ENCODE measurements at places on chromosomes 6 and 20.

GRCh38 chr6:87182940-87183339 is 27.6 kb downstream of the ZNF292 start:
- DNase-seq: no peak

- DNase-seq: no peak
Observed at GRCh38 chr6:6584310-6585002, 4.1 kb upstream of the LY86 start.

- DNase-seq: no peak
Observed at GRCh38 chr6:163668061-163668426, 253.5 kb downstream of the QKI start.

GRCh38 chr6:166342349-166343149 is at the start of gene SFT2D1:
Gene SFT2D1, minus strand, starts transcription at chr6:166342545. Its CDS starts 64 bp downstream, at chr6:166342481.
- DNase-seq: peak; percentile 67

DNA sequence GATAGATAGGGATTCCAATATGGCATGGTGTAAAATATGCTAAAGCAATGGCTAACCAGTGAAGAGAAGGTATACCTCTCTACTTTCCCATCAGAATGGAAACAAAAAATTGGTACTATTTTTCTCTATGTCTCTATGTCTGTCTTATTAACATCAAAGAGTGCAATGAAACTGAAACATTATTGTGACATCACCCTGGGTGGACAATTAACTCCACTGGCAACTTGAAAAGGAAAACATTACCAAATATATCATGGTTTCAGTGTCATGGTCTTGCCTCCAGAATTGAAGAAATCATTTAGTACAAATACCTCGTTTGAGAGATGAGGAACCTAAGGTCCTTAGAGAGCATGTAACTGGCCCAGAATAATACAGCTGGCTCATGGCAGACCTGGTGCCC is 1132.5 kb upstream of the MAP3K7 start:
- DNase-seq: no peak

GRCh38 chr6:65259059-65259458 is 448.0 kb downstream of the EYS start:
- no peak for DNase-seq

GRCh38 chr20:13068336-13068735 is 59.6 kb downstream of the SPTLC3 start:
- no peak for DNase-seq

DNA sequence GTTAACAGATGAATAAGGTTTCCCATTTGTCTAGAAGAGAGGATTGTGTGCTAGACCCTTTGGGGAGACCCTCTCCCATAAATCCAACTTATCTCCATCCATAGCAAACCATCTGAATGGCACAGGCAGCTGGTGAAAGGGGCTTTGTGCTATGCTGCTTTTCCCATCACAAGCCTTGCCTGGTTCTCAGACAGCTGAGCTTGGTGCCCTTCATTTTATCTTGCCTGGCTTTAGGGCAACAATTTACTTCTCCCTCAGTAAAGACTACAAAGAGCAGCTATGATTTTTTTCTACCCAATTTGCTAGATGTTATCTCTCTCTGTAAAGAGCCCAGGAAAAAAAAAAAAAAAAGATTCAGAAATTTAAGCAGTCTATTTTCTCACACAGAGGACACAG is 117.0 kb upstream of the COL21A1 start:
- DNase-seq: no peak

DNA sequence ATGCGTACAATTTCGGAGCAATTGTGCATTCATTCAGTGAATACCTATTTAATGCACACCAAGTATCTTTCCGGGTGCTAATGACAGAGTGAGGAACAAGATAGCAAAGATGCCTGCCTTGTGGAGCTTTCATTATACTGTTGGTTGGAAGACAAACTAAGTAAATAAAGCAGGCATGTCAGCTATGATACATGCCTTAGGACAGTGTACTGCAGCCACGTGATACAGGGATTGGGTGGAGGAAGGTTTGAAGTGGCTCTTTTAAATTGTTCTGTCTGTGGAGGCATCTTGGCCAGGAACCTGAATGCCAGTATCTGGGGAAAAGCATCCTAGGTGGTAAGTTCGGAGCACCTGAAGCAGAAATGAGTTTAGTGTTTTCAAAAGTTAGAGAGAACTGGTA is 3.0 kb upstream of the OTOR start:
- no peak for DNase-seq

DNA sequence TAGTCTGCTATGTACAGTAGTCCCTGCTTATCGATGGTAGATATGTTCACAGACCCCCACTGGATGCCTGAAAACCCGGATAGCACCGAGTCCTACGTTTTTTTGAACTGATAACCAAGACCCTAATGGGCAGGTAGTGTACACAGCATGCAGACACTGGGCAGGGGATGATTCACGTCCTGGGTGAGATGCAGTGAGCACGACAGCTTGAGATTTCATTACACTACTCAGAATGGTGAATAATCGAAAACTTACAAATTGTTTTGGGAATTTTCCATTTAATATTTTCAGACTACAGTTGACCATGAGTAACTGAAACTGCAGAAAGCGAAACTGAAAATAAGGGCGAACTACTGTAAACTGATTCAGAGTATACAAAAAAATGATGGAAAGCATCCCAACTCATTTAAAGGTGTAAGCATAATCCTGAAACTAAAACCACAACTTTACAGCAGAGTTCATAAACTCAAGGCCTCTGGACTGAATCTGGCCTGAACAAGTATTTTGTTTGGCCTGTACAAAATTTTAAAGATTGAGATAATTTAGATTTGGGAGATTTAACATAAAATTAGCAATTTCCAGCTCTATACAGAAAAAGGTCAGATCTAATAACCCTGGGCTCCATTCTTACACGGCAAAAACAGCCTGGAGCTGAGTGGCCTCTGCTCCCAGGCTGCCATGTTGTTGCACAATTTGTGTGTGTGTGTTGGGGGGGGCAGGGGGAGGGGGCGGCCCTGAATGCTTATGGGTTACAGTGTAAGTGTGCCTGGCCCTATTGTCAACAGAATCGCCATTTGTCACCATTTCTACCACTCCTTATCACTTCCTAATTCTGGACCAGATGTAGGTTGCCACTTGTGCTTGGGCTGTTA is 34.9 kb downstream of the RNF24 start:
- DNase-seq: peak; percentile 19

GRCh38 chr6:3937438-3937837 is 88.3 kb downstream of the FAM50B start:
- no peak for DNase-seq

DNA sequence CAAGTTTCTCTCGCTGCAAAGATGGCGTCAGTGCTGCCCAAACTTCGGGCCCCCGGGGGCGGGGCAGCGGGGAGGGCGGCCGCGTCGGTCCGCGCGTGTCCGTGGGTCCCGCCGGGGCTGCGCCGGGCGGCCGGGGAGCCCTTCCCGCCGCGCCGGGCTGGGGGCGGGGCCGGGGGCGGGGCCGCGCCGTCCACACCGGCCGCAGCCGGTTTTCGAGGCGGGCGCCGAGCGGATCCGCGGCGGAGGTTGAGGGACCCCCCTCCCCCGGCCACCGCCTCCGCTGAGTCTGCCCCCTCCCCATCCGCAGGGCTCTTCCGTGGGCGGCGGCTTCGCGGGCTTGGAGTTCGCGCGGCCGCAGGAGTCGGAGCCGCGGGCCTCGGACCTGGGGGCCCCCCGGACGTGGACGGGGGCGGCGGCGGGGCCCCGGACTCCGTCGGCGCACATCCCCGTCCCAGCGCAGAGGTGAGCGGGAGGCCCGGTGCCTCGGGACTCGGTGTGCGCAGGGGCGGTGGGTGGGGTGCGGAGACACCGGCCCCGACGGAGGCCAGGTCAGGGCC is 572 bp downstream of the SLC2A4RG start:
- DNase-seq: no peak

GRCh38 chr20:63430891-63431290 is 41.6 kb downstream of the KCNQ2 start:
- no peak for DNase-seq

DNA sequence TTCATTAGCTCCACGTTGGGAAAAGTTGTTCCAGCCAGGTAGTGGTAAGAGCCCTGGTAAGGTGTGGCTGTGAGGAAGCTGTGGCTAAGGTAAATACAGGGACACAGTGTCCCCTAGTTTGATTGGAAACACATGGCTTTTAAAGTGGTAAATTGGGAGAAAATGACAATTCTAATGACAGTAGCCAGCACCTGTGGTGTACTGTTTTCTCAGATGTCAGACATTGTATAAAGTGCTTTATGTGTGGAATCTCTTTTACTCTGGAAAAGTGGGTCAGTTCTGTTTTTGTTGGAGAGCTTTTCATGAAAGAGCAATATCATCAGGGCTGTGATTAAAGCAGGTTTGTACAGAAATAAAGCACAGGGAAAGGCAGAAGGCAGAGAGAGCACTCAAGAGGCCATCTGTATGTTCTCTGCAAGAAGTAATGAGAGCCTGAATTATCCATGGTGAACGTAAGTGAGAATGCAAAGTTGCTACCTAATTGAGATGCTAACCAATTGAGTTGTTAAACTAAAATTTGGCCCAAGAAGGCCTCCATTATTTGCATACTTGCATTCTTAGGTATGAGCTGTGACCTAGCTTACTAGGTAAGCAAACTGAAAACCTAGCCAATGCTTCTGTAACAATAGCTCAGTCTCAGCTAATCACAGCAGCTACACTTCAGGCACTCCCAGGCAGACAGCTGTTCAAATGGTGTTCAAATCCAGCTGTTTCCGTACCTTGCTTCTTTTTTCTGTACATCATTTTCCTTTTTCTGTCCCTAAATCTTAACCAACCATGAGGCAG is 28.2 kb downstream of the MRAP2 start:
- no peak for DNase-seq

- DNase-seq: no peak
Observed at GRCh38 chr6:105596284-105596755, 193.4 kb upstream of the PREP start.

GRCh38 chr20:38338849-38339520 is 7.3 kb upstream of the LBP start:
- no peak for DNase-seq

DNA sequence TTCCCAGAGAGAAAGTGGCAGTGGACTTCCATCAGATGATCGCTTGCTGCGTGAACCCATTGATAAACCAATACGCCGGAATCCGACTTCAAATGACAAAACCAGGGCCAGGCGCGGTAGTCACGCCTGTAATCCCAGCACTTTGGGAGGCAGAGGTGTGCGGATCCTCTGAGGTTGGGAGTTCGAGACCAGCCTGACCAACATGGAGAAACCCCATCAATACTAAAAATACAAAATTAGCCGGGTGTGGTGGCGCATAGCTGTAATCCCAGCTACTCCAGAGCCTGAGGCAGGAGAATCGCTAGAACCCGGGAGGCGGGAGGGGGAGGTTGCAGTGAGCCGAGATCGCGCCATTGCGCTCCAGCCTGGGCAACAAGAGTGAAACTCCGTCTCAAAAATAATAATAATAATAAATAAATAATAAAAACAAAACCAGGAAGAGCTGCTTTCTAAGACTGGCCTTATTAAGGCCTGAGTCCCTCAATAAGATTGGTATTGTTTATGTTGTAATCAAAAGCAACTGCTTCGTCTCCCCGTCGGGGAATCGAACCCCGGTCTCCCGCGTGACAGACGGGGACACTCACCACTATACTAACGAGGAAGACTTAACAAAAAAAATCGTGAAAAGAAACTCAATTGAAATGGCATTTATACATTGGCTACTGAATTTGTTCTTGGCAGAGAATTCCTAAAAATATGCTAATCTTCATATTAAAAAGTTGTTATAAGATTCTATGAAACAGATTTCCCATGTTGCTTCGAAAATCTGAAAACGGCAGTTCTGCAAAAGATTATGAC is 110.2 kb upstream of the ZNF184 start:
- no peak for DNase-seq

- DNase-seq: peak; percentile 59
Observed at GRCh38 chr6:26045065-26045927, 41.9 kb upstream of the HFE start.

DNA sequence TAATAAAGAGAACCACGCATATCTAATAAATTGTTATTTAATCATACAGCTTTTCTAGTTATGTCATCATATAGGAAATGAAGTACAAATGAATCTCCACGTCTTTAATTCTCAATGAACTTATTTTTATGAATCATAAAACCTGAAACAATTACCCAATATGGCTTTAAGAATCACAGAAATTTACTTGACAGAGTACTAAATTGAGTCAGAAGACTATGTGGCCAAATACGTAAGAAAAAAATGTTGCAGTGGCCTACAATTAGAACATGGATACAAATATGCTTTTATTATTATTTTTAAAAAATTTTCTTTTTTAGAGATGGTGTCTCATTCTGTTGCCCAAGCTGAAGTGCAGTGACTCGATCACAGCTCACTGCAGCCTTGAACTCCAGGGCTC is 584.7 kb upstream of the SLC35B3 start:
- no peak for DNase-seq

DNA sequence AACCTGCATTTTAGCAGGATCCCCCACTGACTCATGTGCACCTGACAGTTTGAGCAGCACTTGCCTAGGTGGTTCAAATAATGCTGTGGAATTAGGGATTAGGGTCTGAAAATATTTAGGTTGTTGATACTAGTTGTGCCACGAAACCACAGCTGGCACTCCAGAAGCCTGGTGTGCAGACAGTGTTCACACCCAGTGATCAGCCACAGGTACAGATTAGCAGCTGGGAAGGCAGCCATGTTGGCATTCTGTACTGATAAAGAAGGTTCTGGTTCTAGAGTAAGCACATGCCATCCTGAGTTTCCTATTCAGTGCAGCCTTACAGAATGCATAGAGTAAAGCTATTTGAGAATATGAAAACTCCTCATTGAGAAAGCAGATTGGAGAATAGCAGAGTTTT is 30.1 kb downstream of the TMEM74B start:
- no peak for DNase-seq

GRCh38 chr20:4689220-4689619 is 32.5 kb upstream of the PRND start:
- DNase-seq: no peak

DNA sequence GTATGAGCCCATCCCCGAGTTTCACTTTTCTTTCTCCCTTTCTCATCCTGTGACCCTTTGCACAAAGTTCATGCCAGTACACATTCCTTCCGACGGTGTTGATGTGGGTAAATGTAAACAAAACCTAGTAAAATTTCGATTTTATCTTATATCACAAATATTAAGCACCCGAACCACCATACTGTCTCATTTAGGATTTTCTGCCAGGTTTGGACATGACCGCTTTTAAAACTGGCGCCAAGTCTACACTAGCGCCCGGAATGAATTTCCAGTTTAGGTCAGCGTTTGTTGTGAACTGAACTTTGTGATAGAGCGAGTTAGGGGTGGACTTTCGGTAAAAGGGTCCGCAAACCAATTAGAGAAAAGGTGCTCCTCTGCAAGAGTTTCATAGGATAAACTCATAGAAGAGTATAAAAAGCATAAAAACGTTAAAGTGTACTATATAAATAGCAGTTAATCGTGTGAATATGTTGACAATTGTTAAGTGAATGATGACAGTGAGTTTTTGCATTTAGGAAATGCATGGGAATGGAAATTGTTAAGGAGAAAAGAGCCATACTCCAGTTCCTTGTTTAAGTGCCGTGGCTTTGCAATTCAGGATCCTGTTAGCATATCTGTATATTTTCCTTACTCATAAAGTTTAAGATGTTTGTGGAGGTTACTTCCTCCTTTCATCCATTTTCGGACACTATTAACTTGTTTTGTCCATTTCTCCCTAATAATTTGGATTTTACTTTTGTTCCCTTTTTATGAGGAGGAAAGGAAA is 937 bp downstream of the AKAP7 start:
- no peak for DNase-seq

- DNase-seq: peak; percentile 24
Observed at GRCh38 chr20:57435498-57436222, 44.5 kb downstream of the RBM38 start.

GRCh38 chr6:129497481-129498441 is 212.2 kb downstream of the ARHGAP18 start:
- no peak for DNase-seq

All from activated T-cell treated with anti-CD3 and anti-CD28 coated beads, Interleukin-2, amount 50 U/mL, for 4 hours (primary cell).